ENCODE measurements at places on chromosomes 7 and 10.

- no peak for DNase-seq
These were observed 89.4 kb downstream of the FAS start for GRCh38 chr10:89079961-89080360.

- DNase-seq = no peak
These were observed 252.6 kb upstream of the SMIM30 start for GRCh38 chr7:113370910-113371309.

DNA sequence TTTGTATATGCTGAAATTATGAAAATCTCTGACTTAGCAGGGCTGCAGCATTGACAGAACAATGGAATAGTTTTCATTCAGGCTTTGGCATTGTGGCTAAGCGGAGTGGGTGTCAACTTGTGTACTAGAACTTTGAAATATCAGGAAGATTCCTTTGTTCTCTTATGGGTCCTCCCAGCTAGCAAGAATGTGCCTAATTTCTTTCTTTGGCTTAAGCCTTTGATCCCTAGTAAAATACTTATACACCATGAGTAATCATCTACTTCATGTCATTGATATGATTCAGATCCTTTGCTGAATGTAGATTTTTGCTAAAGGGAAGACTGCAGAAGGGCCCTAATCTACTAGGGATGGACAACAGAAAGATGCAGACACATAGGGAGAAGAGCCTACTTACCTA is 6.2 kb downstream of the AVL9 start:
- peak; percentile 75 for DNase-seq

- no peak for DNase-seq
These were observed 512 bp upstream of the VIM start for GRCh38 chr10:17227367-17228090.

- no peak for DNase-seq
These were observed 22.3 kb downstream of the ZNF783 start for GRCh38 chr7:149284343-149284742.

DNA sequence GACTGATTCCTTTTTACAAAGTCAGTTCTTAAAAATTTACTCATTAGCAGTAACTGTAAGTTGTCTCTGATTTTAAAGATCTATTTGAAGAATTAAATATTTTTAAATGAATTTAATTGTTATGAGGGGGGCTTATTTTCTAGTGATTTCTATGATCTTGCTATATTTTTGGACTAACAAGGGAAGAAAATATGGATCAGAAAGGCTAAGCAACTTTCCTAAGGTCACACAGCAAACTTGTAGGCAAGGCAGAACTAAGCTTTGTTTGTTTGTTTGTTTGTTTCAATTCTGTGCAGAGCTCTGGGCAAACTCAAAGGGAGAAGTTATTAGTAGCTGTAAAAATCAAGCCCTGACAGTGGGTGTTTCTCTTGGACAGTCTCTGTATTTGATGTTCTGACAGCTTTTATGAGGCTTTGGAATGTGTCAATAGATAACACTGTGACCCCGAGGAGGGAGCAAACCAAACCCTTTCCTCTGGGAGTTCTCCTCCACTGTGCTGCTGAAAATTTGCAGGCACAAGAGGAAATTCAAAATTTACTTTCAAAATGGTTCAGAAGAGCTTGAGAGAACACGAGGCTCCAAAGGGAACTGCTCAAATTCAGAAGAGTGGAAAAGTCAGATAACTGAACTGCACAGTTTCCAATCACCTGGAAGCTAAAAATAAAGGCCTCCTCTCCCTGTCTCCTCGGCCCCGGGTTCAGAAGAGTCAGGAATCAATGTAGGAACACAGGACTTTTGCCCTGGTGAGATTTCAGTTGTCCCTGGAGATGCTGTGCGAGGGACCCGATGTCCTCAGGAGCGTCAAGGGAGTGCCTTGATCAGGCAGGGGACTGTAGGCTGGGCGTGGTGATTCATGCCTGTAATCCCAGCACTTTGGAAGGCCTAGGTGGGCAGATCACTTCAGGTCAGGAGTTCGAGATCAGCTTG is 325.7 kb downstream of the GATA3 start:
- DNase-seq = peak; percentile 26

DNA sequence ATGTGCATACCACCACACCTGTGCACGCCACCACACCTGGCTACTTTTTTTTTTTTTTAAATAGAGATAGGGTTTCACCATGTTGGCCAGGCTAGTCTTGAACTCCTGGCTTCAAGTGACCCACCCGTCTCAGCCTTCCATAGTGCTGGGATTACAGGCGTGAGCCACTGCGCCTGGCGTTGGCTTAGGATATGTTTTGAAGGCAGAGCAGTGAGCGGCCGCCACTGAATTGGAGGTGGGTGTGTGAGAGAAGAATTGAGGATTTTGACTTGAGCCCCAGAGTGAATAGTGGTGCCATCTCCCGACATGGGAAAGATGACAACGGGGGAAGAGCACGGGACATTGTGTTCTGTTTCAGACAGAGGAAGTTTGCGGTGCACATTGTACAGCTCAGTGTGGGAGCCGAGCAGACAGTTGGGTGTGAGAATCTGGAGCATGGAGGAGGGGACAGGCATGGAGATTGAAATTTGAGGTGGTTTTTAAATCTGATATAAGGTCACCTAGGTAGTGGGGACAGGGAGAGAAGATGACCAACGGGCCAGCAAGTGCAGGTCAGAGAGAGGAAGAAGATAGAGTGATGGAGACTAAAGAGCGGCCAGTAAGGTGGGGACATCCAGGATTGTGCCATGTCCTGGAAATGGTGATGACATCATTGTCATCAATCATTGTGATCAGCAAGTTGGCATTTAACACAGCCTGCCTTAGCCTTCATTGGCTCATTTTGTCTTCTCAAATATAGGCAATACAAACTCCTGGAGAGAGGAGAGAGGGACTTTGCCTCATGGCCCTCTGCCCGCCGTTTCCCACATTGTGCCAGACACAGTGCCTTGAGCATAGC is 35.8 kb downstream of the VWA2 start:
- DNase-seq = no peak

GRCh38 chr10:3339531-3339950 is 167.0 kb upstream of the PITRM1 start:
- DNase-seq = no peak

GRCh38 chr7:50112250-50112649 is 19.2 kb upstream of the ZPBP start:
- no peak for DNase-seq

- DNase-seq = no peak
These were observed 34.3 kb downstream of the AOAH start for GRCh38 chr7:36690041-36690440.

GRCh38 chr7:156607332-156608172 is 33.0 kb upstream of the RNF32 start:
- DNase-seq = no peak

DNA sequence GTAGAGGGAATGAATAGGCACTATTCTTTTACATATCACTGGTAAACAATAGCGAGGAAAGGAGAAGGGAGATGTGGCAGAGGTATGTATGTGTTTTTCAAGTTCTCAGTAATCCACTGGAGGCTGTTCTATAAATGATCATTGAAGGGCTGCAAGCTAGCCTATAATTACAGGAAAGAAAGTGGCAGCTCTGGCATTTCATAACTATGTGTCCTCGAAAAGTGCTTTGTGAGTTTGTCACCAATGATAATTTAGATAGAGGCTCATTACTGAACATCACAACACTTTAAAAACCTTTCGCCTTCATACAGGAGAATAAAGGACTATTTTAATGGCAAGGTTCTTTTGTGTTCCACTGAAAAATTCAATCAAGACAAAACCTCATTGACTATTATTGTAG is 235.1 kb downstream of the FOXP2 start:
- no peak for DNase-seq

DNA sequence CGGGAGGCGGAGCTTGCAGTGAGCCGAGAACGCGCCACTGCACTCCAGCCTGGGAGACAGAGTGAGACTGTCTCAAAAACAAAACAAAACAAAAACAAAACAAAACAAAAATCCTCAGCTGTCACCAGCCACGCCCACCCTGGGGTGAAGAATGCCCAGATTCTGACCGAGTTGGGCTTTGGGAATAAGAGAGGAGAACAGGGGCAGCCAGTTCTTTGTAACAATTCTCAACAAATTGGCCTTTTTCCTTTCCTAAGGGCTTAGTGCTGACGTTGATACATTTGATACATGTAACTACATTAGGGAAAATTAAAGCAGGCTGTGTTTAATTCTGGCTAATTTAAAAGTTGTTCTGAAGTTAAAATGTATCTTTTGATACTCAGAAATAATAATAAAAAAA is 121.0 kb downstream of the EPC1 start:
- no peak for DNase-seq

GRCh38 chr10:12455766-12456165 is 106.4 kb downstream of the CAMK1D start:
- no peak for DNase-seq

- DNase-seq = no peak
These were observed 21.2 kb upstream of the PRKAG2 start for GRCh38 chr7:151897951-151898686.

- DNase-seq = no peak
These were observed 78.2 kb upstream of the CALN1 start for GRCh38 chr7:72490301-72490700.

GRCh38 chr7:139730746-139731612 is 46.8 kb downstream of the HIPK2 start:
- DNase-seq = no peak

- DNase-seq = peak; percentile 70
These were observed 56.9 kb upstream of the PPP1R3C start for GRCh38 chr10:91689731-91690168.

- no peak for DNase-seq
These were observed 526.2 kb upstream of the ADARB2 start for GRCh38 chr10:2263561-2263960.

GRCh38 chr7:28446131-28446530 is 33.8 kb downstream of the CREB5 start:
- DNase-seq = no peak

DNA sequence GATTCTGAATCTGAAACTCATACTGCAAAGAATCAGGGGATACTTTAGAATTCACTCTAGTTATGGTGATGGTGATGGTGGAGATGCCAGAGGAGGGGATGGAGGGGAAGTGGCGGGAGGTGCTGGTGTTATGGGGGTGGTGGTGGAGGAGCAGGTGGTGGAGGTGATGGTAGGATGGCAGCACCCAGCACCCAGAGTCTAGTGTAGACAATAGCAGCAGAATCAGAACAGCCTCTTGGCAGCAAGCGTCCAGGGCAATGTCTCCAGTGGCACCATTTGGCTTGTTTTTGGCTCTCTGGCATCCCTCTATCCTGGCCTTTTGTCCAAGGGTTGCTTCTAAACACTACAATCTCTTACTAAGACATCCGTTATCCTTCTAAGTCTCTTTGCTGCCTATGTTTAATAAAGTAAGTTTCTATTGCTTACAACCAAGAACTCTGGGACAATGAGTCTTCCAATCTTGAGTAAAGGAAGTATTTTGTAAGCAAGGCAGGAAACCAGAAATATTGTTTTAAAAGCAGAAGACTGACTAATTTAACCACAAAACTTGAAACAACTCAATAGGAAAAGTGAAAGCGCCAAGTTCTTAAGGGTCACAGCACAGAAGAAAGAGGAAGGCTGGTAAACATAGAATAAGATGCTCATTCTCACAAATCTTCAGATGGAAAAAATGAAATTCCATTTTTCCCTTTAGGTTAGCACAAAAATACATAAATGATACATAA is 42.4 kb upstream of the GDF10 start:
- no peak for DNase-seq

DNA sequence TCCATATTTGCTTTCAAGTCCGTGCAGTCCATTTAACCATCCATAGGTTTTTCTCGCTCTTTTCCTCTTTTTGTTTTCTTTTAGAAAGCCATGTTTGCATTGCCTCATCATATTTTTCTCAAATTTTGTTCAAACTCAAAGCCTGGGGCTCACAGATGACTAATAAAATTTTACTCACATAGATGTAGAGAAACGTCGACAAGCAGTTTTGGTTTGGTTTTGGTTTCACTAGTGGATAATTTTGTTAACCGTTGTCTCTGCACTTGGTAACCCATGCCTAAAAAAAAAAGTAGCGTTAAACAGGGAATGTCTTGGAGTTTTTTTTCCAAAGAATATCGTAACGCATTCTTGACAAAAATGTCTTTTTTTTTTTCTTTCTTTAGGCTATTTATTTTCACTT is 344.2 kb upstream of the GALNT17 start:
- DNase-seq = no peak

DNA sequence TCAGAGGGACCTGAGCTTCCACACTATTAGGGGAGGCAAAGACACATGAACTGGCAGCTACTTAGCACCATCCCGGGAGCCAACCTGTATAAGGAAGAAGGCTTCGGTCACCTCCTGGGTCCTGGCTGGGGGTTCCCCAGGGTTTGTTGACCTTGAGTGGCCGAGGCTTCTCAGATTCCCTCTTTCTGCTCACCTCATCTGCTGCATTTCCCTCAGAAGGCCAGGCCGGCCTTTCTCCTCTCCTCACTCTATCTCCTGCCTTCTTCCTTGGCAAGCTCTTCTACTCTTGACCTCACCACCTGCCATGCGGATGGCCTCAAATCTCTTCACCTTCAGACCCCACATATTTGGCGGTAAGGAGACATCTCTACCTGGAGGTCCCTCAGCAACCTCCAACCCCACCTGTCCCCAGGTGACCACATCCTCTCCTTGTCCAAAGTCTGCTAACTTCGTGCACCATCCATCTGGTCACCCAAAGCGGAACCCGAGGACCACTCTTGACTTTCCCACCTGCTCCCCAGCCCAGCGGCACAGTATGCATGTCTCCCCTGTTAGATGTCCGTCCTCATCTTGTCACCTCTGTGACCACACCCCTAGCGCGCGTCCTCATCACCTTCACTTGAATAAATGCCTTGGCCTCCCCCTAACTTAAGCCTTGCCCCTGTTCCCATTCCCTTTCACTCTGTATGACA is 133.8 kb upstream of the UNC5B start:
- DNase-seq = no peak

- DNase-seq = no peak
These were observed 482.2 kb upstream of the KLF6 start for GRCh38 chr10:4267086-4267773.

All from NCI-H226 (cell line).